Left ventricle myocardium inferior (tissue), 1 donor: ENCODE measurements at places on chromosomes 3 and 15.

GRCh38 chr3:81545572-81545971 lies 215.9 kb downstream of the GBE1 start:
- DNase-seq, result no peak

DNA sequence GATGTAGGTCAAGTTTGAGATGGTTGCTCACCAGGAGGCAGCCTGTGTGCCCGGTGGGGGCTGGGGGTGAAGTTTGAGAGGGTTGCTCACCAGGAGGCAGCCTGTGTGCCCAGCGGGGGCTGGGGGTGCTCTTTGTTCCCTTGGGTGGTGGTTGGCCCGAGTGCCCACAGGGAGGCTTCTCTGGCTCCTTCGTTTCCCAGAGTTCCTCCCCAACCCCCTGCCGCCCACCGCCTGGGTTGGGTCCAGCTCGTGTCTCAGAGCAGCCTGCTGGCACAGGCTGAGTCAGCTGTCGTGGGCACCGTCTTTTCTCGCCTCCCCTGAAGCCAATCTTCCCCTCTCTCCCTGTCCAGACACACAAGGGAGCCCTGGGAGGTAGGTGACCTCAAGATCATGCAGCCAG lies 3.1 kb downstream of the APBA2 start:
- no peak for DNase-seq

GRCh38 chr3:132006605-132007204 lies 28.1 kb downstream of the CPNE4 start:
- DNase-seq, result no peak

- DNase-seq, result no peak
Observed at GRCh38 chr3:55797084-55797483, 310.0 kb upstream of the WNT5A start.

- no peak for DNase-seq
Observed at GRCh38 chr3:110758208-110758607, 313.4 kb upstream of the NECTIN3 start.

DNA sequence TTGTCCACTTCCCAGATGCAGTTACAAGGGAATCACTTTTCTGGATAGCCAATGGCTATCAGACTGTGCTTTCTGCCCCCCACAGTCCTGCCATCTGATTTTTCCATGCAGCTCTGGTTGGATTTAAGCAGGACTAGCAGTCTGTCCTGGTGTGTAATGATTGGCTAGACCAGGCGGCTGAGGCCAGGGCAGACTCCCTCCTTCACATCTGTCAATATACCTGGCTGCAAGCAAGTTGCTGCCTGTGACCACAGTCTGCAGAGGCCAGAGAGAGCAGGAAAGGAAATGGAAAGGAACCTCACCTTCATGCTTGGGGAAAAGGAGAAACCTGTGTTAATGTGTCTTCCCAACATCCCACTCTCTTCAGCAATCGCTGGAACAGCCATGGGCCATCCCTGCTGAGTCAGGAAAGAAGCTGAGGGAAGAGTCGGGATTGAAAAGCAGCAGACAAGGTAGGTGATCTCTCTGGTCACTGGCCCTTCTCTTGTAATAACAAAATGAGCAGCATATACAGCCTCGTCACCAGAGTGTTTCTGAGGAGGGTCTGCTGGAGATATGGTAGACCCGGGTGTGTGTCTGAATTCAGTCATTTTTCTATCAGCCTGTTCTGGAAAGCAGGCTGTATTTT lies 126.7 kb upstream of the PHLDB2 start:
- no peak for DNase-seq

GRCh38 chr3:39260957-39261356 lies 18.9 kb downstream of the CX3CR1 start:
- DNase-seq, result peak; percentile 84

- no peak for DNase-seq
Observed at GRCh38 chr15:48888191-48888590, 10.3 kb downstream of the EID1 start.

DNA sequence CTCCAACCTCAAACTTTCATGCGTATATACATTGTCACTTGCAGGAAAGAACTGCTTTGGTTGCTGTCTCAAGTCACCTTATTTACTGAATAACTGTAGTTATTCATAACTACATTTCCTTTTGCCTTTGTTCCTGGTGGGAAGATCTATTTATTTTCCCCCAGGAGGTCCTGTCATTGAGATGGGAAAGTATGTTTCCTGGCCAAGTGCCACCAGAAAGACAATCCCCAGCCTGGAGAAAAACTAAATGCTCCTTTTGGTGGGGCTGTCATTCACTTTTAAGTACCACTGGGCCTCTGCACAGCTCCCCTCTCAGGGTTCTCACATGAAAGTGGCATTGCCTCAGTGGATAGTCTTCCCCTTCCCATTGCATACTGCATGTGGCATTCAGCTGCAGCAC lies 59.8 kb downstream of the LRRC3B start:
- no peak for DNase-seq

DNA sequence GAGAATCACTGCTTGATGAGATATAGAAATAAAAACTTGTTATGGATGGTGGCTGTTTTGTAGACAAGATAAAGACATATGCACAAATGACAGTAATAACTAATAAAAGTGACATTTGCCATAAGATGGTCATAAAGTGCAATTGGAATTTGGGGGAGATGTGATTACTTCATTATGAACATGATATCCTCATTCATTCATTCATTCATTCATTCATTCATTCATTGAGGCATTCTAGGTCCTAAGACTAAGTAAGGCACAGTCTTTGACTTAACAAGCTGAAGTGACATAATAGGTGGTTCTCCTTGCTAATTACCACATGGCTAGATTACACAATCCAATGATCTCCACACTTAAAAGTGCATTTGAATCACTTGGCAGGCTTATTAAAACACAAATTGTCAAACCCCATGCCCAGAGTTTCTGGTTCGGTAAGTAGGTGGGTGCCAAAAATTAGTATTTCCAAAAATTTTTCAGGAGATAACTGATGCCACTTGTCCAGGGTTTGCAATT lies 18.9 kb downstream of the RAP2B start:
- no peak for DNase-seq

DNA sequence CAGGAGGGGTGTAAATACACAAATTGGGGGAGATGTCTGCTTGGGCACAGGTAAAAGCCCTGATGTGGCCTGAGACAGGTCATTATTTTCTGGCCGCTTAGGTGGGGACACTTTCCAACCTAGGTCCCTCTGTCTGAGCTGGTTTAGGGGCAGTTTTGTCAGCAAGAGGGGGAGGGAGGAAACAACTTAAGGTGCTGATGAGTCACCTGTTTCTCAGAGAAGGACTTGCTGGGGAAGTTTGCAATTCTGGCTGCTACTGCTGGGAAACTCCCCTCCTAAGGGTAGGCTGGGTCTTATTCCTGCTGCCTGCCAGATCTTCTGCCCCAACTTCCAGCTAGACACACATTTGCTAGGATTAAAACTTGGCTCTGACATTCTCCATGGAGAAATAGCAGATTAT lies 4.8 kb upstream of the RHOV start:
- no peak for DNase-seq

DNA sequence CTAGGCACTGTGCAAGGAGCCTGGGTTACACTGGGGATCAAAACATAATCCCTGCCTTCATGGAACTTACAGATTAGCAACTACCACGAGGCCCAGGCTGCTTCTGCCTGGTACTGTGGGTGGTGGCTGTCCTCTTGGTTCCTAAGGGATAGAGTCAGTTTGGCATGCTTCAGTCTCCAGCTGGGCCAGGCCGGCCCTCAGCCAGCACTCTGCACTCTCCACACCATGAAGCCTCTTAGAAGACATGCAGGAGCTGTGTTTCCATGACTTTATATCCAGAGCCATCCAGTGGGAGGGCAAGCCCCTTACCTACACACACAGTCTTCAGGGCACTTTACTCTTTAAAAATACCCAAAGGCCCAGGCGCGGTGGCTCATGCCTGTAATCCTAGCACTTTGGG lies 54.4 kb downstream of the ATP1B3 start:
- DNase-seq, result no peak

DNA sequence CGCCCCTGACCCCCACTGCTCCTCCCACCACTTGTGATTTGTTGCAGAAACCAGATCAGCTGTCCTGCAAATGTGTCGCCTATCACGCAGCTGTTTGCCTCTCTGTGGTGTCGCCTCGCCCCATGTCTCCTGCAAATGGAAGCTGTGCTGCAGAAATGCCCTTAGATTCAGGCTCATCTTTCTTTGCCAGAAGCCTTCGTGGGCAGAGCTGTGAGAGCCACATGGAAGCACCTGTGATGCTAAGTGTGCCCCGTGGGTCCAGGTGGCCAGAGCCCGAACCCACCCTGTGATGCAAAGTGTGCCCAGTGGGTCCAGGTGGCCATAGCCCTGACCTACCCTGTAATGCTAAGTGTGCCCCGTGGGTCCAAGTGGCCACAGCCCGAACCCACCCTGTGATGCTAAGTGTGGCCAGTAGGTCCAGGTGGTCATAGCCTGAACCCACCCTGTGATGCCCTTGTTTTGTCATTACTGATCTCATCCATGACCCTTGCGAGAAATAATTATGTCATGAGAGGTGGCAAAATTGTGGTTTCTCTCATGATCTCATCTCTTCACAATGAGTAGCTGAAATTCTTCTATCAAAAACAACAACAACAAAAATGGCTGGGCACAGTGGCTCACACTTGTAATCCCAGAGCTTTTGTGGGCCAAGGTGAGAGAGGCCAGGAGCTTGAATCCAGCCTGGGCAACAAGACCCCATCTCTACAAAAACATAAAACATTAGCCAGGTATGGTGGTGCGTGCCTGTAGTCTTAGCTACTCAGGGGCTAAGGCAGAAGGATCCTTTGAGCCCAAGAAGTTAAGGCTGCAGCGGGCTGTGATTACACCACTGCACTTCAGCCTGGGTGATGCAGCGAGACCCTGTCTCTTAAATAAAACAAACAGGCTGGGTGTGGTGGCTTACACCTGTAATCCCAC lies 187.4 kb downstream of the GOLGA6L6 start:
- DNase-seq, result no peak

GRCh38 chr15:36807134-36807764 lies 227.8 kb downstream of the CDIN1 start:
- DNase-seq, result no peak

- DNase-seq, result no peak
Observed at GRCh38 chr3:157844800-157845565, 261.2 kb downstream of the SHOX2 start.

GRCh38 chr3:24195504-24196230 lies 250.6 kb downstream of the NR1D2 start:
- no peak for DNase-seq

DNA sequence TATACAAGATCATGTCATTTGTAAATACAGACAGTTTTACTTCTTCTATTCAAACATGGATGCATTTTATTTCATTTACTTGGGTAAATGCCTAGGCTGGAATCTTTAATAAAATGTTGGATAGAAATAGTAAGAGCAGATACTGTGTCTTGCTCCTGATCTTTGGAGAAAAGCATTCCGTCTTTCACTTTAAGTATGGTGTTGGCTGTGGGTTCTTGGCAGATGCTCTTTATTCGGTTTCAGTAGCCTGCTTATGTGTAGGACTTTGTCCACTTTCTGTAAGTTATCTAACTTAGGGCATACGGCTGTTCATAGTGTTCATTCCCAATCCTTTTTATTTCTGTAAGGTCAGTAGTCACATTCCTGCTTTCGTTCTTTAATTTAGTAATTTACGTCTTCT lies 303.0 kb downstream of the ADAMTS17 start:
- no peak for DNase-seq

GRCh38 chr3:119538772-119539171 lies 20.6 kb downstream of the CD80 start:
- DNase-seq, result no peak

- DNase-seq, result no peak
Observed at GRCh38 chr3:196677931-196678330, 34.1 kb downstream of the CEP19 start.

- DNase-seq, result no peak
Observed at GRCh38 chr3:156409694-156410093, 145.2 kb downstream of the SSR3 start.

DNA sequence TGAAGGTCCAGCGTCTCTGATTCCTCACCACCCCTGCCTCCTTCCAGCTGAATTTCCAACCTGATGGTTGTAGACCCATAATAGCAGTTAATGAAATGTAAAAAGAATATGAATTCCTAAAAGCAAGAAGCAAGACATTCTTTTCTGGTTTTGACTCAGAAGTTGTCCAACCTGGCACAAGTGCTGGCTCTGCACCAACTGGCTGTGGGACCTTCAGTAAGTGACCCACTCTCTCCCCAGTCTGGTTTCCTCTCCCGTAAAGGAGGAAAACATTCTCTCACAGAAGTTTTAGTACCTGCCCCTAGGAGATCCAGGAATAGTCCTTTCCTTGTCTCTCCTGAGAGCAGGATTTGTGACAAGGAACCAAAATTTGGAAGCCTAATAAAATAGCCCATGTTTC lies 236.9 kb upstream of the TRIM42 start:
- no peak for DNase-seq

GRCh38 chr3:61638741-61639140 lies 77.4 kb downstream of the PTPRG start:
- DNase-seq, result no peak

- no peak for DNase-seq
Observed at GRCh38 chr15:69810431-69811354, 287.0 kb downstream of the TLE3 start.

GRCh38 chr15:98718426-98719136 lies 70.2 kb downstream of the IGF1R start:
- no peak for DNase-seq

- no peak for DNase-seq
Observed at GRCh38 chr15:51499379-51499976, 123.1 kb downstream of the DMXL2 start.

DNA sequence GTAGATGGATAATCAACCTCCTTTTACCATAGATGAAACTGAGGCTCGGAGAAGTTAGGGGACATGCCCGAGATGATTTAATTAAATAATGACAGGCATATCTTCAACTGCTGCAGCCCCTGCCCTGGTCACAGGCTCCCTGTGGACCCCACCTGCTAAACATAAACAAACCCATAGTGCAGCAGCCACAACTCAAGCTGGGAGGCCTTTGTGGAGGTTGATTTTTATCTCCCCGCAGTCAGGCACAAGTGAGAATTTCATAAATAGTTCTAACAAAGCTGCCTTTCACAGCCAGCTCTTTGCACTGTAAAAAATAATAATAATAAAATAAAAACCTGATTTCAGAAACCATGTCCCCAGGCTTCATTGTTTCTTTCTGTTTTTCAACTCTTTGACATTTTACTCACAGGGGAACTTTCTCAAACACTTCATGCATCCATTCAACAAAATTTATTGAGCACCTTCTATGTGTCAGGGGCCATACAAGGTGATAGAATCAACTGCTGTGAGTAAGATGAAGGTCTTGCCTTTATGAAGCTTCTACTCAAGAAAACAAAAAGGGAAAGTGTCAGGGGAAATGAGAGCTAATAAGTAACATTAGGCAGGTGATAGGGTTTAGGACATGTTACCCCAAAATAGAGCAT lies 393.6 kb upstream of the PROK2 start:
- DNase-seq, result no peak

DNA sequence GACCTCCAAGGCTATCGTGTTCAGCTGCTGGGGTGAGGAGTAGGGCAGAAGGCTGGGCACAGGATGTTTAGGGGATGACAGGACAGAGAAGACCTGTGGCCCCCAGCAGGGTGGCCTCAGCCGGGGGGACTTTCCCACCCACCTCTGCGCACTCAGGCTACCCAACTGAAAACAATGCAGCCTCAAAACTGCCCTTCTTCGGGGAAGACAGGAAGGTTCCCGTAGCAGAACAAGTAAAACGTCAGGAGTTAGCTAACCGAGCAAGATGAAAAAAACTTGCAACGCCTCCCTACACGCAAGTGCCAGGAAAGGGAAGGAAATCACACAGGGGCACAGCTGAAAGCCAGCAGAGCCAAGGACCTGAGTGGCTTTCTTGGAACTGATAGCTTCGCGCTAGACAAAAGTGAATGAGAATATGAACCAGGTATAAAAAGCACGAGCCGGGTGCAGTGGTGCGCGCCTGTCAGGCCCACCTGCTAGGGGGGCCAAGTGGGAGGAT lies 38.4 kb upstream of the FURIN start:
- no peak for DNase-seq
